ENCODE measurements at places on chromosomes 7 and 10. TPM values are rescaled to one million over a fixed set of nuclear protein-coding genes. Genes with fewer than 3 reads are reported as not detected.
A peak's percentile ranks its signal among the peaks of the same experiment; 100 is the strongest.

Gene TPK1
- total RNA-seq: 3.5 TPM

Gene SH2B2
- 0.97 TPM for total RNA-seq

Gene GBX1
- not detected for total RNA-seq

Gene HMX3
- total RNA-seq: not detected

DNA sequence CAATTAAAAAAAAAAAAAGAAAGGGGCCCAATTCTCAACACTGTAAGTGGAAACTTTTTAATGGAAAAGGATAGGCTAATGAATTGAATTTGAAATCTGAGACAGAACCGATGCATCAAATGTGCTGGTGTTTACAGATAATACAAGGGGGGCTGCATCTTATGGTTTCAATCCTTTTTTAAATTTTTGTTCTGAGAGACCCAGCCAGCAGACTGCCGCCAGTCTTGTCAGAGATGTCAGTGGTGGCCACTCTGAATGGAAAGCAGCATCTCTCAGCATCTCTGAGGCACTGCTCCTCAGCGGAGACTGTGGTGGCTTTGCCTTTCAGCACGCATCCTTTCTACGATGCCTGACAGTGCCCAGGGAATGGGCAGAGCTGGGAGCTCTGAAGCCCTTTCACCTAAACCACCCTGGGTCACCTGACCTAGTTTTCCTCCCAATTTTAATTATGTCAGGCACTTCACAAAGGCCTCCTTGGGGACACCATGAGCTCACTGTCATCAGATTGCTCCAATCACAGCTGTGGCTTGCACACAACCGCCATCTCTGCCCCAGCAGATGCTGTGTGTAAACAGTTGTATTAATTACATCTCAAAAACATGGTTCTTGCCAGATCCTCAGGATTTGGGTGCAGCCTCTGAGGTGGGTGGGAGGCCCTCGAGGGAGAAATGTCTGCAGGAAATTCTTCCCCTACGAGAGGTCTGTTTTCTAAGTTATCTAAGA, 81.2 kb downstream of the EGFR start:
- peak; percentile 65 for DNase-seq

GRCh38 chr7:55593515-55594318, 21.4 kb upstream of the VOPP1 start:
- DNase-seq: peak; percentile 44

- DNase-seq: no peak
Measured at GRCh38 chr10:78774614-78774998, 294.2 kb upstream of the ZMIZ1 start.

DNA sequence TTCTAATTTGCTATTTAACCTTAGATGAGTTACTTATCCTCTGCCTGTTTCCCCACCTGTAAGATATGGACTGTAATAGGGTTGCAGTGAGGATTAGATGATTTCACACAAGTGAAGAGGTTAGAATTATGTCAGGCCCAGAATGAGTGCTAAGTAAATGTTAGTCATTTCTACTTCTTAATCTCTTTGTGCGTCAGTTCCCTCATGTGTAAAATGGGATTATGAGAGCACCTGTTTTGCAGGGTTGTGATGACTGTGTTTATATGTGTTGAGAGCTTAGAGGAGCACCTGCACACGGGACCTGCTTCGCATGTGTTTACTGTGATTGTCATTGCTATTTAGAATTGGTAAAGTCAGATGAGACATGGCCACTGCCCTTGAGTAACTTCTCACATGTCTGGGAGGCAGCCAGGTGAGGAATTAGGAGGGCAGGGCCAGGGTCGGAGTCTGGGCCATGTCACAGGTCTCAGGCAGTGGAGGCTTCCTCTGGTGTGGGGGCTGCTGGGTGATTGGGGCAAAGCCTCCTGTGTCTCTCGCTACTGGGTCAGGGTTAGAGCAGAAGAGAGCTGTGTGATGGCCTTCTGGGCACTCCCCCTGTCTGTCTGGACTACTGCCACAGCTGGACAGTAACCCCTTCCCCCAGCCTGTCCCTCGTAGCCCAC, 106.7 kb downstream of the WDFY4 start:
- no peak for DNase-seq

DNA sequence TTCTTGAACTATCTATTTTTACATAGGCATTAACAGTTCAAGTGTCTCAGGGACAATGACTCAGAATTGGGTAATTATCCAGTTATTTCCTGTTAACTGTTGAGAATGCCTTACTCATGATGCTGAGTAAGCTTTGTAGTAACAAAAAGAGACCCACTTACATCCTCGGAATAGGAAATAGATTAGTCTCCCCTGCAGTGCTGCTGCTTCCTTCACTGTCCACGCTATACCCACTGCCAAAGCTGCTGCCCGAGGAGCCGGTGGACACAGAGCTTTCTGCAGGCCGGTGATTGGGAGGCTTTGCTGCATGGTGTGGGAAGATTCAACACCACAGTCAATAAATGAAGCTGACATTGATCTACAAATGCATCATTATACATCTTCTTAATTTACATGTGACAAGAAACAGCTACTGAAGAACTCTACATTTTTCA, 357.1 kb downstream of the PCLO start:
- peak; percentile 78 for DNase-seq

DNA sequence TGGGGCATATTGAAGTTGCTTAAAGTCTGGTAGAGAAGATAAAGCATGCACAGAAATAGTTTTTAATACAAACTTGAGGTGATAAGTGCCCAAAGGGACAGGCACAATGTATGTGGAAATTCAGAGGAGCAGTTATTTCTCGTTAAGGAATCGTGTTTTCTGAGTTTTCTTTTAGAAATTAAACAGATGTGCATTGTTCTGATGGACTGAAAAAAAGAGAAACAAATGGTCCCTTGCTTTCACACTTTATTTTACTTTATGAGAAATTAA, 45.6 kb downstream of the CNNM2 start:
- DNase-seq: no peak

- DNase-seq: peak; percentile 93
Measured at GRCh38 chr7:47227762-47228177, 354.1 kb downstream of the TNS3 start.

DNA sequence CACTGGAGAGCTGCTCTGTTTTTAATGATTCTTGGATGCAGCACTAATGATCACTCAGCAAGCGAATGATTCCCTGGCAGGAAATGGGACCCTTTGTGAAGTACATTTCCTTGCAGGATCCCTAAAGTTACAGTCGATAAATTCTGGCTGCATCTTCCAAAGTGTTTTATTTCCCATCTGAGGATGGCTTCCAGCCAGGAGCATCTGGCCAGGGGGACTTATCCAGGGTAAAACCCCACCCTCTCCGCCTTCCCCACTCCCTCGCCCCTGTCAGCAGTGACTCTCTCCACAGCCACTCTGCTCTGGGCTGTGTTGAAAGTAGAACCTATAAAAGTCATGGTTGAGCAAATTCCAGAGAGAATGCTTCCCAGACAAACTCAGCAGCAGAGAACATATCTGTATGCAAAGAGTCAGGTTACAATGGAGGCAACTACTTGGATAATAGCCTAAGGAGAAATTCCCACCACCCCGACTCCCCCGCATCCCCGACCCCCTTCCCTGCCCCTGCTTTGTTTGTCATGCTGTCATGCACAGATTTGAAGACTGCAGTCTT, 111.0 kb upstream of the ANLN start:
- DNase-seq: peak; percentile 98

DNA sequence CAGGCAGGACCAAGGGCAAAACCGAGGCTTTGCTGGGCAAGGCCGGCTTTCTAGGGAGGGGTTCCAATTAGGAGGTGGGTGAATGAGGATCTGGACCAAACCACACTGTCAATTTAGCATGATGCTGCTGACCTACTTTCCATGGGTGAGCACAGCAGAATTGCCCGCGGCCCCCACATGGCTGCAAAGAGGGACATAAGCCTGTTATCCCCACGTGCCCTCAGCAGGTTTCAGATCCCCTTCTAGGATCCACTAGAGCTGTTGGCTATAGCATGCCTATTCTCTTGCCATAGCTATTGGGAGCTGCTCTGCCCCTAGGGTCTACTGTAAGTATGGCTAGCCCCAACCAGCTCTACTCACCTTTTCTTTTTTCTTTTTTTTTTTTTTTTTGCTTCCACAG, 102.8 kb downstream of the COL13A1 start:
- DNase-seq: no peak

GRCh38 chr10:101694674-101695403, at the start of gene FBXW4:
TSS of gene FBXW4 (minus strand) at chr10:101695170. CDS start at chr10:101695105, 65 bp downstream.
- peak; percentile 37 for DNase-seq

DNA sequence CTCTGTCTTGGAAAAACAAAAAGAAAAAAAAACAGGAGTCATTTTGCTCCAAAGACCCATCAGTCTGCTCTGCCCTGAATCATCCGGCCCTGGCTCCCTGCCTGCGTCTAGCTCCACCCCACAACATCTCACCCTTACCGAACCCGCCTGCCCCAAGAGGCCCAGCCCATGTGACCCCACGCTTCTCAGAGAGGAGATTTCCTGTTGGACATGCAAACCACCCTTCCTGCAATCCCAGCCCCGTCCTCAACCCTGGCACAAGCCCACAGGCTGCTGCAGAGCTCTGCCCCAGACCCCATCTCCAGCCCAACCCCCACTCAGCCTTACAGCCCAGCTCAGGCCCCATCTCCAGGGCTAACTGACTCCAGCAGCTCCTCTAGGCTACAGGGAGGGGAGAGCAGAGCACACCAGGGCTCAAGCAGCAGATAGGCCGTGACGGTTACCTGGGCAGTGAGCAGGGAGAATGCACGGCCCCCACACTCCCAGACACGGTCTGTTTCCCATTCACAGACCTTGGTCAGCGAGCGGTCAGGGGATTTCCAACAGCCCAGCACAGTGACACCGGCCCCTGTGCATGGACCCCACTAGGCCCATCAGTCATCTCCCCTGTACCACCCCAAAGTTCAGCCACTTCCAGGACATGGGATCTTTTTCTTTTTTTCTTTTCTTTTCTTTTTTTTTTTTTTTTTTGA, 69.9 kb upstream of the GTF2I start:
- peak; percentile 95 for DNase-seq

Measured in fibroblast of villous mesenchyme (primary cell).